Activated effector memory CD4-positive, alpha-beta T cell treated with Interleukin-2 at 50 U/mL for 16 hours (primary cell): ENCODE measurements at places on chromosomes 2 and 18.

- no peak for DNase-seq
Observed at GRCh38 chr18:49588971-49589370, 27.1 kb downstream of the LIPG start.

- DNase-seq, result no peak
Observed at GRCh38 chr2:151097895-151098294, 163.8 kb downstream of the RBM43 start.

GRCh38 chr2:42063431-42064171, 15.8 kb downstream of the PKDCC start:
- no peak for DNase-seq

DNA sequence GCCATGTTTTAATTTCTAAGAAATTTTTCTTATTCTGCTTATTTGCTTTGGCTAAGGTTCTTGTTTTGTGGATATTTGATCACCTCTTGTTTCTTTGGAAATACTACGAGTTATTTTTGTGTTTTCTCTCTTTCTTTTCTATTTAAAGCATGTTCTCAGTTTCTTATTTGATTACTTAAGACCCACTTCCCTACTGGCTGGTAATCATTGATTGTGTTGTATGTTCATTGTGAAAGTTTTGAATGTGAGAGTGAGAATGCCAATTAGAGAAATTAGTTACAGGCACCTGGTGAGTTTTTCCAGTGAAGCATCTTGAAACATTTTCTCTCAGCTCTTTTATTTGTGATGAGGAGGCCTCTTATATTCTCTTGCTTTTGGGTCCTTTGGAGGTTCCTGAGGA, 226.7 kb upstream of the MC4R start:
- DNase-seq, result no peak

DNA sequence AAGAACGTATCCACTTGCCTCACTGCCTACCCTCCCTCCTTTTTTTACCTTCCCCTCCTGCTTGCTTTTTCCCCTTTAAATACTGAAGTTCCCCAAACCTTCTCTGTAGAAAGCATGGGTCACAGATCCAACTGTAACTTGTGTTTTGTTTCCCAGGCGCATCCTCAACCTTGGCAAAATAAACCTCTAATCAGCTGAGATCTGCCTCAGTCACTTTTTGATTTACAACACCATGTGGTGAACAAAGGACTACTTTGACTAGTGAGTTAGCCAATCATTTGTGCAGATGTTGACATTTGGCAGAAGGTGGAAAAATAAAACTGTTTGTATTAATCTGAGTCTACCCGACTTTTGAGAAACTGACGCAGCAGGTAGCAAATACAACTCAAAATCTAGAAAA, 23.3 kb upstream of the MCM6 start:
- no peak for DNase-seq

DNA sequence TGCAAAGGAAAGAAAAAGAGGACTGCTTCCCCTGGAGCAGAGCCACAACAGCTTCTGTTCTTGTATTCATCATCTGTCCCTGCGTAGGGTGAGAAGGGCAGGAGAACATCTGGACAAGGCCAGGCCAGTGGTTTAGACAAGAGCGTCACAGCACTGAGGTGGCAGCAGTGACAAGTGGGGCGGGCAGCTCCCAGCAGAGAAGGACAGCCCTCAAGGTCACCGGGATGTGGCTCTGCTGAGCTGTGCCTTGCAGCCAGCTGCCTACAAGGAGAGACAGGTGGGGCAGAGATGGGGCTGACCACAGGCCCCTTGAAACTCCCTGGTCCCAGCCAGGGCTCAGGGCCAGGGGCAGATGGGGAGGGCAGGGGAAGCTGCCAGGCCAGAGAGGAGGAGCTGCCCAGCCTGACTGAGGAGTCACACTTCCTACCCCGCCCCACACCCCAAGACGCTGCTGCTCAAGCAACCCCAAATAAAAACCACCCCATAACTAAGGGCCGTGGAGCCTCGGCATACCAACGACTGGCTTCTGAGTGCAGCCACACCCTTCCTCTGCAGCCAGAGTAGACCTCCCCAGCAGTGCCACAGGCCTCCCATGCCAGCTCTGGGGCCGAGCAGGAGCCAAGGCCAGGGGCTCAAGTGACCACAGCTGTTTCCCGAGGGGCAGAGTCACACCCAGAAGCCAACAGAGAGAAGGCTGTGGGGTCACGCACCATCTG, 5.4 kb downstream of the RAB11FIP5 start:
- peak; percentile 7 for DNase-seq

DNA sequence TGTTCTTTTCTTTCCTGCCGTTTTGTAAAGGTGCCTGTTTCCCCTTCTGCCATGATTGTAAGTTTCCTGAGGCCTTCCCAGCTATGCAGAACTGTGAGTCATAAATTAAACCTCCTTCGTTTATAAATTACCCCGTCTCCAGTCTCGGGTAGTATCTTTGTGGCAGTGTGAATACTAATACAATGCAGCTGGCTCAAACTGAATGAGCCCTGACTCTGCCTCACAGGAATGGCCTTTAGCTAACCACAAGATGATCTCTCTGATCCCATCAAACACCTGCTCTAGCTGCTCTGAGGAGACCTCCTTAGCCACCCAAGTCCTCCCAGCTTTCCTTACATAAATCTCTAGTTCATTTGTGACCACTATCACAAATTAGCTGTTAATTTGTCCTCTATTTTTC, 41.5 kb upstream of the CAB39 start:
- no peak for DNase-seq

- DNase-seq, result no peak
Observed at GRCh38 chr2:15553951-15554350, 7.2 kb downstream of the NBAS start.

DNA sequence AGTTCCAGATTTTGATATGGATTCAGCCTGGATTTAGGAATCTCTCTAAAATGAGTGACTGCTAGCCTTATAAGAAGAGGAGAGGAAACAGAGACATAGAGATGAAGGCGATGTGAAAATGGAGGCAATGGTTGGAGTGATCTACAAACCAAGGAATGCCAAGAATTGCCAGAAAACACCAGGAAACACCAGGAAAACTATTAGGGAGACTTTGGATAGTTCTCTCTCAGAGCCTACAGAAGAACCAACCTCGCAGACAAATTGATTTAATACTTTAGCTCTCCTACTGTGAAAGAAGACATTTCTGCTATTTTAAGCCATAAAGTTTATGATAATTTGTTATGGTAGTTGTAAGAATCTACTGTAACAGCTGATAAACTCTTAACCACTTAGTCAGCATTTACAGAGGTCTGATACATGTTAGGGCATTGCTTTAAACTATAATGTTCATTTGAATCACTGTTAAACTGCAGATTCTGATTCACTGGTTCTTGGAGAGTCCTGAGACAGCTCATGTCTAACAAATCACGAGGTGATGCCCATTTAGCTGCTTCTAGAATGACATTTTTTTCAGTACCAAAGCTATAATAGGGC, 1702.6 kb upstream of the LRRTM1 start:
- DNase-seq, result no peak

DNA sequence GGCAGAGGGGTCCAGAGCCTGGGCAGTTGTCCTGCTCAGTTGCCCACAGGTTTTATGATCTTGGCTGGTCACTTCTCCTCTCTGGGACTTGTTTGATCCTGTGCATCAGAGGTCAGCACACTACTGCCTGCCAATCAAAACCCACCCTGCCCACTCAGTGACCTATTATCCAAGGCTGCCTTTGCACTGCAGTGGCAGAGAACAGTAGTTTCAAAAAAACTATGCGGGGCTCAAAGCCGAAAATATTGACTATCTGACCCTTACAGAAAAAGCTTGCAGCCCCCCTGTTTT, 218.2 kb downstream of the CYP26B1 start:
- no peak for DNase-seq

DNA sequence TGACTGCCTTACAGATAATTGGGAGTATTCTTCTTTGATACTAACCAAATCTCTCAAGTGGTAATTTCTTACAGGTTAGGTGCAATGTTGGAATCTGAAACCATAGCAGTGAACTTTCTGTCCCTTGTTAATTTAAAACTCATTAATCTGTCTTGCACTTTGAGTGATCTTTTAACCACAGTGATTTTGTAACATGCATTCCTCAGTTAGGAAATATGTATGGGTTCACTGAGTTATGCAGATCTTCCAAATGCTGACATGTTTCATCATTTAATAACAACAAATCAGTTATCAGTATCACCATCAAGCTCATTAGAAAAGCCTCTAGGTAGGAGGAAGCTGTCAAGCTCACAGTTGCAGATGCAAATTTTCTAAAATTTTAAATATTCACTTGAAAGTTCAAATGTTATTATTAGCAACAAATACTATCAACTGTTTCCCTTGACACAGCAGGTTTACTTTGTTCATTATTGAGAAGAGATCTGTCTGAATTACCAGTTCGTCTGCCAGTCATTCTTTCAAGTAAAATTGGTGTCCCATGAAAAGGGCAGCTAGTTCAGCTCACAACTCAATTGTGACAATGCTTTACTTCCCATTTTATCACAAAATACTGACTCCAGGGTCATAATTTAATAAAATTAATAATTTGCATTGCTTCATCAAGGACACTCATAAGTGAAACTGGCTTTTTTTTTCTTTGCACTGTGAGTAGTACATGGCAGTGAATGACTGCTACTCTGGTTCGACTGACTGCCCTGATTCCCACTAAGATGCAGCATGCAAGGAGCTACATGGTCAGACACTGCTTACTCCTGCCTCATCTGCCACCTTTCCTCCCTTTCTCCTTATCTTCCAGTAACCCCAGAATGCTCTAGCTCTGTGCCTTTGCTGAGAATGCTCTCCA, 31.6 kb downstream of the SUCLG1 start:
- DNase-seq, result no peak

GRCh38 chr2:14941151-14941631, 308.7 kb downstream of the LRATD1 start:
- no peak for DNase-seq

GRCh38 chr2:148257276-148257675, 236.4 kb downstream of the MBD5 start:
- no peak for DNase-seq

DNA sequence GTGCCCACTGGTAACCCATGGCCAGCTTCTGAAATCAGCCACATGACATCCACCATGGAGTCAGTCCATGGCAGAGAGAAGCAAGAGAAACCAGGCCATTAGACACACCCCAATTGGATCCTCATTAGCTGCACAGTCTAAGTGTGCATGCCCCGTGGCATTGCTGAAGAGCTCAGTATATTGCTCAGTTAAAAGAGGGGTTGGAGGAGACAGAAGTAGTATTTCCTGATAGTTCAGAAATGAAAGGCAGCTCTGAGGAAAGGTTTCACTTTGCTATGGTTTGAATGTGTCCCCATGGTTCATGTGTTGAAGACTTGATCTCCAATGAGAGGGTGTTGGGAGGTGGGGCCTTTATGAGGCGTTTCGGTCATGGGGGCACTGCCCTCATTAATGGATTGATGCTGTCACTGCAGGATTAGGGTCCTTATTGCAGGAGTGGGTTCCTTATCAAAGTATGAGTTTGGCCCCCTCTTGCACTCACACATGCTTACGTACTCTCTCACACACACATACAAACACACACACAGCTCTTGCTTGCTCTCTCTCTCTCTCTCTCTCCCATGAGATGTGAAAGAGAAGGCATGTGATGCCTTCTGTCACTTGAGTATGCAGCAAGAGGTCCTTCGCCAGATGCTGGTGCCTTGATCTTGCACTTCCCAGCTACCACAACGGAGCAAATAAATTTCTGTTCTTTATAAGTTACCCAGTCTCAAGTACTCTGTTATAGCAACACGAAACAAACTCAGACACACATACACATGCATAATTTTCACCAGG, 58.0 kb downstream of the TMEM163 start:
- DNase-seq, result no peak

- no peak for DNase-seq
Observed at GRCh38 chr18:55879331-55879730, 291.3 kb upstream of the TCF4 start.
